PC-9 (cell line): ENCODE measurements at places on chromosomes 12 and 14. TPM values are rescaled to one million over a fixed set of nuclear protein-coding genes. Genes with fewer than 3 reads are reported as not detected.
A peak's percentile ranks its signal among the peaks of the same experiment; 100 is the strongest.

GRCh38 chr14:24315243-24315806 is 4.0 kb downstream of the LTB4R start:
- no peaks in the 10 kb centered on the region for H3K36me3 ChIP-seq
- no peak for DNase-seq
- no peaks in the 10 kb centered on the region for H3K4me1 ChIP-seq

GRCh38 chr12:39065455-39065854 is 160.1 kb upstream of the CPNE8 start:
- H3K4me3 ChIP-seq, result no peak overlapping the region
- no peaks in the 10 kb centered on the region for H3K36me3 ChIP-seq
- no peak overlapping the region for H3K27ac ChIP-seq
- peaks cover 2% of the 10 kb centered on the region; the same call in 1 of the 2 replicates for H3K4me1 ChIP-seq
- no peak for DNase-seq
- no peaks in the 10 kb centered on the region for H3K27me3 ChIP-seq

- no peak overlapping the region for H3K27ac ChIP-seq
- H3K4me1 ChIP-seq, result no peaks in the 10 kb centered on the region
- H3K4me3 ChIP-seq, result no peak overlapping the region
- no peaks in the 10 kb centered on the region for H3K36me3 ChIP-seq
- no peaks in the 10 kb centered on the region for H3K27me3 ChIP-seq
Observed at GRCh38 chr14:30869551-30870155, 4.7 kb upstream of the COCH start.

- no peak overlapping the region for H3K4me3 ChIP-seq
- H3K27ac ChIP-seq, result no peak overlapping the region
- no peaks in the 10 kb centered on the region for H3K27me3 ChIP-seq
- peak; percentile 55 for DNase-seq
- no peaks in the 10 kb centered on the region for H3K4me1 ChIP-seq
- no peaks in the 10 kb centered on the region for H3K36me3 ChIP-seq
Observed at GRCh38 chr12:7162691-7163114, 26.8 kb upstream of the PEX5 start.

DNA sequence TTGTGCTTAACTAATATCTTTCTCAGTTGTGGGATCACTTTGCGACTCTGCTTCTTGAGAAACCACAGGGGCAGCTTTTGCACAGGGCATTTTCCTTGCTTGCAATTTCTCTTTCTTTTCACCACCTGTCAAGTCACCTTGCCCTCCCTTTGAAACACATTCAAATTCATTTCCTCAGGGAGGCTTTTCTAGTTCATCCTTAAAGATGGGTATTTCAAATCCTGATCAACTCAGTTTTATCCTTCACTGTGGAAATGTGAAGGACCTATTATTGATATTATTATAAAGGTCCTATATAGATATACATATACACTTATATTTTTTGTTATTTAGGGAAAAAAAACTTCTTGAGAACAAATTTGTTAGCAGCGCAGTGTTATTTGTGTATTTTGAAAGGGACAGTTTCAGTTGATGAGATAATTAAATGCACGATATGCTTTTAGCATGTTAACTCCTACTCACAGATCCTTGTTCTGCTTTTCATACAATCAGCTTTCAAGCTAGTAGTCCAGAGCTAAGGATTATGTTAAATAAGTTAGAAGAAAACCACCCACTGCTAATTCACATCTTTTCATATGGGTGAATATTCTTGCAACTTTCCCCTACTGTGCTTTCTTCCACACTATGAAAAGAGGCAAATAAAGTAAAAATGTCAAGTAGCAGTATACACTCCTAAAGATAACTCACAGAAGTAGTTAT is 501.4 kb upstream of the RGS6 start:
- no peaks in the 10 kb centered on the region for H3K4me1 ChIP-seq
- no peak overlapping the region for H3K4me3 ChIP-seq
- DNase-seq, result no peak
- no peak overlapping the region for H3K27ac ChIP-seq
- no peaks in the 10 kb centered on the region for H3K27me3 ChIP-seq
- peaks cover 12% of the 10 kb centered on the region for H3K36me3 ChIP-seq

GRCh38 chr12:49899921-49900320 is 3.8 kb downstream of the FAIM2 start:
- peaks cover 8% of the 10 kb centered on the region for H3K4me1 ChIP-seq
- no peak overlapping the region for H3K4me3 ChIP-seq
- no peak for DNase-seq
- H3K27ac ChIP-seq, result no peak overlapping the region
- H3K27me3 ChIP-seq, result no peaks in the 10 kb centered on the region

DNA sequence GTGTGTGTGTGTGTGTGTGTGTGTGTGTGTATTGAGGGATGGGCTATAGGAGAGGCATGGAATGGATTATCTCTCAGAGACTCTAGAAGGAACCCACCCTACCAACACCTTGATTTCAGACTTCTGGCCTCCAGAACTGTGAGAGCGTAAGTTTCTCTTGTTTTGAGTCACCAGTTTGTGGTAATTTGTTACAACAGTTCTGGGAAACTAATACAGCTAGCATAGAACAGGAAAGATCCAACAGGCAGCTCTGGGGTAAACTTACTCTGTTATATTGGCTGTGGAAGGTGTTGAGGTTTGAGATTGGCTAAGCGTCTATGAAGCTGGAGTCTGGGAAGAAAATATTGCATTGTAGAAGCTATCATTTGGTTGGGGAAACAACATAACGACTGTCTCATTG is 334.3 kb downstream of the AACS start:
- no peaks in the 10 kb centered on the region for H3K36me3 ChIP-seq
- H3K27me3 ChIP-seq, result 0 out of 2 replicates have a peak, but pooled peaks cover 9% of the 10 kb centered on the region
- H3K27ac ChIP-seq, result no peak overlapping the region

DNA sequence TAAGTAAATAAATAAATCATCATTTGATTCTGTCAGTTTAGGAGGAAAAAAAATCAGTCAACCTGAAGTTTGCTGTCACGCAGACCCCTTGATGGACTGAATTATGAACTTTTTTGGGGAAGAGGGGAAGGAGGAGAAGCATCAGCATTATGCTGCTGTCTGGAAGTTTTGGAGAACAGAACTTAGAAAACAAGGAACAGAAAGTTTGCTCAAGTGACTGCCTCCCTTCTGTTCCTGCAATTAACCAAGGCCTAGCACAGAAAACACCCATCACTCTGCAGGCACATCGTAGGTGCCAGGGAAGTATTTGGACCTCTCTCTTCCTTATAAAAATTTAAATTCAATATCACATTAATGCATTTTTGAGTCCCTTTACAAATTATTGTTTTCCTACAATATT is 283.8 kb downstream of the VRK1 start:
- no peak for DNase-seq
- no peak overlapping the region for H3K4me3 ChIP-seq
- no peaks in the 10 kb centered on the region for H3K36me3 ChIP-seq
- H3K4me1 ChIP-seq, result no peaks in the 10 kb centered on the region; the same call in 1 of the 2 replicates
- H3K27ac ChIP-seq, result no peak overlapping the region

GRCh38 chr14:41641690-41642089 is 35.0 kb downstream of the LRFN5 start:
- H3K36me3 ChIP-seq, result no peaks in the 10 kb centered on the region
- no peak overlapping the region for H3K4me3 ChIP-seq
- H3K27ac ChIP-seq, result no peak overlapping the region
- H3K4me1 ChIP-seq, result no peaks in the 10 kb centered on the region

- no peak for DNase-seq
- no peak overlapping the region for H3K4me3 ChIP-seq
- no peaks in the 10 kb centered on the region for H3K36me3 ChIP-seq
- H3K4me1 ChIP-seq, result no peaks in the 10 kb centered on the region
Observed at GRCh38 chr12:59710964-59711363, 115.1 kb downstream of the SLC16A7 start.

DNA sequence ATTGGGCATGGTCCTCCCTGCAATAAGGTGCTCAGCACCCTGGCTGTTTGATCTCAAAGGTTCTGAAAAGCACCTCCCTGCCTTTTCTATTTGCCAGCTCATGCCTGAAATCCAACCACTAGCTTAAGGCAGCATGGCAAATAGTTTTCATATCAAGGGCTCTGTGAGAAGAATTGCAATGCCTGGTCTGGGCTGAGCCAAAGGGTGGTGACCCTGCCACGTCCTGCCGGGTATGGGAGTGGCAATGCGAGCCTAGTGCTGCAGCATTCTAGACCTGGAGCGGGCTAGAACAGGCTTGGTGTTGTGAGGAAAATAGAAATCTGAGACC is 2.3 kb upstream of the SCNN1A start:
- no peaks in the 10 kb centered on the region for H3K36me3 ChIP-seq
- peak overlapping the region; percentile 89 for H3K27ac ChIP-seq
- peak overlapping the region; percentile 62; the same call in 1 of the 2 replicates for H3K4me3 ChIP-seq

DNA sequence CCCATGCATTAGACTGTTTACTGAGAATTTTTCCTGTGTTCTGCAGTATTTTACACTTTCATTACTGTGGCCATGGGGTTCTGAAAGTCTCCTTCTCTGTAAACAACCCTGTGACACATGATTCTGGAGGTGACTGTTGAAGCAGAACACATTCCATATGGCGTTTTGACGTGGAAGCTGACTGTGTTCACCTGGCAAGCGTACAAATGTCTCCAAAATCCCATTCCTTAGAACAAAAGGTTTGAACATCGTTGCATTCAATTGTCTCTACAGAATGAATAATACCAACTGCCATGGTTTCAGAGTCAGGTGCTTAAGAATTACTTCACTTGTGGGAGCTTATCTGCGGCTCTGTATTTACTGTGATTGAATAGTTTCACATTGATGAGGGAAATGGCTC is 485.6 kb upstream of the TMEM132C start:
- no peak overlapping the region for H3K27ac ChIP-seq
- no peak for DNase-seq
- H3K36me3 ChIP-seq, result no peaks in the 10 kb centered on the region
- no peaks in the 10 kb centered on the region for H3K4me1 ChIP-seq

DNA sequence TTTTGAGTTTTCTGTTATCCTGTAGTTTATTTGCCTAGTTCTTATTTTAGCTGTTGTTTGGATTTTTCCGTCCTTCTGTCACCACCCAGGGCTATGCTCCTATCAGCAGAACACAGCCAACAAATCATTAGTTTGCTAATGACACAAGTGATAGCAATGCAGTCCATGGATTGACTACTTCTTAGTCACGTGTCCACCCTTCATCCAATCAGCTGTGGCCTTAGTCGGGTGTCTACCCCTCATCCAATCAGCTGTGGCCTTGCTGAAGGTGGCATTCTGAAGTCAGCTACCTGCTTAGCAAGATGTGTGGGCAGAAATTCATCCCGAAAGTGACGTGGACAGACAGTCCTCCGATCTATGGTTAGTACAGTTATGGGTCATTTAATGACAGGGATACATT is 182.3 kb downstream of the GALC start:
- no peaks in the 10 kb centered on the region for H3K27me3 ChIP-seq
- no peak for DNase-seq

DNA sequence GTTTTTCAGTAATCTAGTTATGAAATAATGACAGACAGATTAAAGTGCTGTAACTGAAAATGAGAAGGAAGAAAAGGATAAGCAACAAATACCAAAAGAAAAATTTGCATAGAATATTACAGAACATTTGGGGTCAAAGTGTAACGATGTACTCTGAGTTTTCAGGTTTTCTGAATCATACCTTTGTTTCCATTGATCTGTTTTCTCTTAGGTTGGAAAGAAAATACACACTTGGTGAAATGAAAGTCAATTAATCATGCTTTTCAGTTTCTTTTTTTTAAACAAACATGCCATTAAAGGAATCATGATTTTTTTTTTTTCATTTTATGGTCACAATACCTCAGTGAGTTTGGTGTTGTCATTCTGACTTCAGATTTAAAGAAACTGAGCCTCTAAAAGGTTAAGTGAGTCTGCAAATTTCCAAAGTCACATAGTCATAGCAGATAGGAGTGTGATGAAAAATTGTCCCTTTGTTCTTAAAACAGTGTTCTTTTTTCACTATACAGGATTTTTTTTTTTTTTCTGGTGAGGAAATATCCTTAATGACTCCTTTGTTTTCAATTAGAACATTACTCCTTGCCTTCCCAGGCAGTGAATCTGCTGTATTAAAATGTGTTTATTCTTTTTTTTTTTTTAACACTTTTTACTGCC is 35.9 kb upstream of the PZP start:
- no peaks in the 10 kb centered on the region; the same call in none of the 2 replicates for H3K27me3 ChIP-seq
- H3K4me3 ChIP-seq, result no peak overlapping the region
- no peaks in the 10 kb centered on the region for H3K36me3 ChIP-seq
- DNase-seq, result no peak

DNA sequence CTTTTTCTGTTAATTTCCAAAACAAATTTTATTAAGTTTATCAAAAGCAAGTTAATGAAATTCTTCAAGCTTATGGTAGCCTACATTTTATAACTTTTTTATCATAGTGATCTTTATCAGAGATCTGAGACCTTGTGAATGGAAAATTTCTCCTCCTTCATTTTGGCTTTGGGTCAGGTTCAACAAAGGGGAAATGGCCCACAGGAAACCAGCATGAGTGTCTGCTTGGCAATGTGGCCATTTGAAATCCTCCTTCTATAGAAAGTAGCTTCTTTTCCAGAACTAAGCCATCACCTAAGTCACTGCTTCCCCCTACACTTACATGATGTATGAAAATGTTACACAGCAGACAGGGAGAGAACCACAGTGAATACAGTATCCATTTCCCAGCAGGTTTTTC is 1.6 kb downstream of the RHOJ start:
- H3K27ac ChIP-seq, result no peak overlapping the region
- no peaks in the 10 kb centered on the region; the same call in 1 of the 2 replicates for H3K27me3 ChIP-seq
- H3K4me1 ChIP-seq, result no peaks in the 10 kb centered on the region
- H3K4me3 ChIP-seq, result no peak overlapping the region

DNA sequence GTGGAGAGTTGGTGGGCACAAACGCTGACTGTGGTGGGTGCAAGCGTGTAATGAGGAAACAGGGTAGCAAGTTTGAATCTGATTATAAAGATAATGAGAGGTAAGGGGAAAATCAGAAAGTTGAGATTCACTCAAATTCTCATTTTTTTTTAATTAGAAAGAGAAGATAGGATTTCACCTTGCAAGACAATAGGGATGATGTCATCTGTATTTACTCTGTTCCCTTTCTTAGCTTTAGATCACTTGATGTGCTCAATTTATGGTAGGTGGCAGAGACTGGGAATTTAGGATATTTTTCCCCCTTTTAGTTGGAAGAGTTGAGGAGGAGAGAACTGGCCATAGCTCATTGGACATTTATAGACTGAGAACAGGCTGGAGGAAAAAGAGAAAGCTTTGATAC is 363.6 kb downstream of the AEBP2 start:
- H3K4me1 ChIP-seq, result no peaks in the 10 kb centered on the region
- no peaks in the 10 kb centered on the region for H3K36me3 ChIP-seq
- no peaks in the 10 kb centered on the region for H3K27me3 ChIP-seq
- no peak for DNase-seq
- H3K27ac ChIP-seq, result no peak overlapping the region
- no peak overlapping the region for H3K4me3 ChIP-seq

DAO gene
- not detected in 2 replicates for total RNA-seq

PGF gene
- 8.9 and 11.7 TPM in 2 replicates for total RNA-seq

IFNG gene
- total RNA-seq, result not detected in 2 replicates

C14orf119 gene
- total RNA-seq, result 26.8 and 46.5 TPM in 2 replicates
